ENCODE measurements at places on chromosomes 6 and 20. TPM values are rescaled to one million over a fixed set of nuclear protein-coding genes. Genes with fewer than 3 reads are reported as not detected.
A peak's percentile ranks its signal among the peaks of the same experiment; 100 is the strongest.

E2F3 gene
- 15.6 TPM for total RNA-seq

ADNP gene
- 99.3 TPM for total RNA-seq

RIMS4 gene
- total RNA-seq: not detected

TCF15 gene
- not detected for total RNA-seq

DNA sequence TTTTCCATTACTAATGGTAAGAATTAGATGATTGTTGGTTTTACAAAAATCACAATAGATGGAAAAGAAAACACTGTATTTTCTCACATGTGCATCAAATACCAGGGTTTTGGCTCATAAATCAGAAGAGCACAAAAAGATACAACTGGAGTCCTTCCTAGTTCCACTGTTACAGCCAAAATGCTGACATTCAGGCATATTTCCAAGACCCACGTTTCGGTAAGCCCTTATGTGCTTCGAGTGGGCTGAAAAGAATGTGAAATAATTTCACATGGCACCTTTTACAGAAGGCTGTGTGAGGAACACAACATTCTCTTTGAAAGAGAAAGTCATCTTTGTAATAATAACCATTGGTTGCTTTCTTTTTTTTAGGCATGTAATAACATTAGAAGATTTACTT lies 326.7 kb upstream of the FLRT3 start:
- H3K36me3 ChIP-seq: no peaks in the 10 kb centered on the region
- no peaks in the 10 kb centered on the region for H3K27me3 ChIP-seq
- H3K4me3 ChIP-seq: no peak overlapping the region
- no peak overlapping the region for H3K27ac ChIP-seq
- DNase-seq: no peak

DNA sequence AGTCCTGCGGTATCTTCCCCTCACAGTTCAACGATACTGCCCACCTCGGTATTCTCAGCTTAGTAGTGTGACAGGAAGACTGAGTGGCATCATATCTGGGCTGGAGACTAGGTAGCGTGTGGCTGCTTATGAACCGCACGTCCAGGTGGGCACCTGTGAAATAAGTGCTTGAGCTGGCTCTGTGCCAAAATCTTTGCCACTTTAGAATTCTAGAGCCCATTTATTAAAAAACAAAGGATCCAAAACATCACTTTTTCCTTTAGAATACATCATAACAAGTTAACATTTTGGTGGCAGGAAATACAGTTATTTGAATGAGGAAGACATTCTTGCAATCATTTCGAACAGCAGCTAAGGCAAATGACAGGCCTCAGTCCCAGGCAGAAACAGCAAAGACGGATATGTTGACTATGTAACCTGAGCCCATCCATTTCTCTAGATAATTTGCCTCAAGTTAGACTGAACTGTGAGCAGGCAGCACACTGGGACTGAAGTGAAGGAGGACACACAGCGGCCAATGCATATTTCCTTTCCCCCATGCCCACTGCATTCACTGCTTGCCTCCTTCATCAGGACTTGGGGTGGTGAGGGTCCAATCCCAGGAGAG lies 136.6 kb downstream of the GMDS start:
- peaks cover 2% of the 10 kb centered on the region for H3K36me3 ChIP-seq
- H3K4me1 ChIP-seq: peaks cover 13% of the 10 kb centered on the region
- no peaks in the 10 kb centered on the region for H3K27me3 ChIP-seq
- H3K4me3 ChIP-seq: no peak overlapping the region
- DNase-seq: no peak

DNA sequence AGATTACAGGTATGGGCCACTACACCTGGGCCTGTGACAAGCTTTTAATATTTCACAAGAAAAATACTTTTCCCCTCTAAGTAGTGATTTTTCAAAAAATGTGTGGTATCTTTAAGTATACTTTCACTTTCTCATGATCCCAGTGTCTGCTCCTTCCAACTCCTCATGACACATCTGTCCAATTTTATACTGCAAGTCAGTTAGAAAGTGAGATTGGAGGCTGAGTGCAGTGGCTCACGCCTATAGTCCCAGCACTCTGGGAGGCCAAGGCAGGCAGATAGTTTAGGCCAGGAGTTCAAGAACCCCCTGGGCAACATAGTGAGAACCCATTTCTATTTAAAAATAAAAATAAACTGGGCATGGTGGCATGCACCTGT lies 20.2 kb downstream of the PIM1 start:
- peaks cover 8% of the 10 kb centered on the region for H3K4me1 ChIP-seq
- DNase-seq: no peak
- no peak overlapping the region for H3K4me3 ChIP-seq
- no peaks in the 10 kb centered on the region for H3K36me3 ChIP-seq

DNA sequence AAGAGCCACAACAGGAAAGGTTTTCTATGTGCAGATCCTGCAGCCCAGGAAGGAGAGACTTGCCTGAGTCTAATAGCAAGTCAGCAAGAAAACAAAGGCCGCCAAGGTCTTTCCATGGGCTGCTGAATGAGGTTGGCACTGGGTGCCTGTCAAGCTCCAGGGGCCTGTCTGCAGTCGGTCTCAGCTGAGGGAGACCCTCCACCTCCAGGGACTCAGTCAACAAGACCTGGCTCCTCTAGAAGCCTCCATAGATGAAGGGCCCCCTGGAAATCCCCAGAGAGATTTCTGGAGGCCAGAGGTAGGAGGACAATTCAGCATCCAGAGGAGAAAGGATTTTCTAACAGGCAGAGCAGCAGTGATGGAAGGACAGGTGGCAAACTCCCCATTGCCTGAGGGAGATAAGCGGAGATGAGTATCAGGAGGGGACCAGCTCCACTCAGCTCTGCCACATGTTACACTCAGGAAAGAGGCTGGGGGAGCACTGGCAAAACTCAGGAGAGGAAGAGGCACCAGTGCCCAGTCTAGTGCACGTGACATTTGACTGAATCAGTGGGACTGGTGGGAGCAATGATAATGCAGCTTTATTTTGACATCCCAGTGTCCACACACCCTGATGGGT lies 33.5 kb upstream of the FKBP1A start:
- peaks cover 4% of the 10 kb centered on the region for H3K4me1 ChIP-seq
- no peak for DNase-seq
- H3K4me3 ChIP-seq: no peak overlapping the region
- H3K36me3 ChIP-seq: no peaks in the 10 kb centered on the region

- no peak overlapping the region for H3K27ac ChIP-seq
- DNase-seq: no peak
- H3K4me1 ChIP-seq: no peaks in the 10 kb centered on the region
- peaks cover 3% of the 10 kb centered on the region for H3K27me3 ChIP-seq
Measured at GRCh38 chr6:12224251-12224650, 65.9 kb upstream of the EDN1 start.

DNA sequence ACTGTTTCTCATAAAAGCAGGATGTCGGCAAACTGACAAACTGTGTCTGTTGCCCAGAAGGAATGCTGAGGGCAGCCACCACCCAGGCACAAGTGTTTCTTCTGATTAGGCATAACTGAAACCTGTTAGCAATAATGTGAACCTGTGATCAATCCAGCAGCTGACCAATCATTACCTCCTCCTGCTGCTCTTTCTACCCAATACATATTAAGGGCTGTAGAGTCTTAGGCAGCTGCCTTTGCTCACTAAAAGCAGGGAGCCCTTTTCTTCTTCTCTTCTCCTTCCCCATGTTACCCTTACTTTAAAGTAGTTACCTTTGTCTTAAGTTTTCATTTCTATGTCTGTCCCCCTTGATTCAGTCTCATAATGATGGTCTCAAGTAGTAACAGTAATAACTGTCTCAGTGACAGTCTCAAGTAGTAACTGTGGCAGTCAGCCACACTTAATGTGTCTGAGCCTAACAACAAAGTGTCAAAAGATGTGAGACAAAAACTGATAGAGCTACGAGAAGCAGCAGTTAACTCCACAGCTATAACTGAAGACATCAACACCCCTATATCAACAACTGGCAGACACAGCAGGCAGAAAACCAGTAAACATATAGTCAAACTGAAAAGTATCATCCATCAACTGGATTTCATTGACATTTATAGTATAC lies 37.0 kb downstream of the RANBP9 start:
- H3K36me3 ChIP-seq: peaks cover 27% of the 10 kb centered on the region
- H3K27me3 ChIP-seq: no peaks in the 10 kb centered on the region
- DNase-seq: no peak
- H3K27ac ChIP-seq: no peak overlapping the region
- H3K4me3 ChIP-seq: no peak overlapping the region

GRCh38 chr6:40355532-40355931 lies 231.6 kb downstream of the LRFN2 start:
- H3K4me3 ChIP-seq: no peak overlapping the region
- no peaks in the 10 kb centered on the region for H3K4me1 ChIP-seq
- peaks cover 3% of the 10 kb centered on the region for H3K27me3 ChIP-seq

DNA sequence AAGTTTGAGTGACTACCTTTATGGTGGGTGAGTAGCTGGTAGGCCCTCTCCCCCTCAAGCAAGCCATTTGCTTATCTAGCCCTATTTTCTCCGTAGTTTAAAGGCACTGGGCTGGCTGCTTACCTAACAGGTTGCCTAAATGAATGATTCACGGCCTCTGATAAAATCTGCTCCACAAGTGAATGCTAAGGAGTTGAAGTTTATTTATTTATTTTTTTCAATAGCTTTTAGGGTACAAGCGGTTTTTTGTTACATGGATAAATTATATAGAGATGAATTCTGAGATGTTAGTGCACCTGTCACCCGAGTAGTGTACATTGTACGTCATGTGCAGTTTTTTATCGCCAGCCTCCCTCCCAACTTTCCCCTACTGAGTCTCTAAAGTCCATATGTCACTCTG lies 8.3 kb upstream of the CDH26 start:
- H3K36me3 ChIP-seq: peaks cover 16% of the 10 kb centered on the region

- peaks cover 1% of the 10 kb centered on the region for H3K36me3 ChIP-seq
- no peak overlapping the region for H3K4me3 ChIP-seq
- no peak overlapping the region for H3K27ac ChIP-seq
Measured at GRCh38 chr20:33948480-33948879, 45.2 kb upstream of the RALY start.

DNA sequence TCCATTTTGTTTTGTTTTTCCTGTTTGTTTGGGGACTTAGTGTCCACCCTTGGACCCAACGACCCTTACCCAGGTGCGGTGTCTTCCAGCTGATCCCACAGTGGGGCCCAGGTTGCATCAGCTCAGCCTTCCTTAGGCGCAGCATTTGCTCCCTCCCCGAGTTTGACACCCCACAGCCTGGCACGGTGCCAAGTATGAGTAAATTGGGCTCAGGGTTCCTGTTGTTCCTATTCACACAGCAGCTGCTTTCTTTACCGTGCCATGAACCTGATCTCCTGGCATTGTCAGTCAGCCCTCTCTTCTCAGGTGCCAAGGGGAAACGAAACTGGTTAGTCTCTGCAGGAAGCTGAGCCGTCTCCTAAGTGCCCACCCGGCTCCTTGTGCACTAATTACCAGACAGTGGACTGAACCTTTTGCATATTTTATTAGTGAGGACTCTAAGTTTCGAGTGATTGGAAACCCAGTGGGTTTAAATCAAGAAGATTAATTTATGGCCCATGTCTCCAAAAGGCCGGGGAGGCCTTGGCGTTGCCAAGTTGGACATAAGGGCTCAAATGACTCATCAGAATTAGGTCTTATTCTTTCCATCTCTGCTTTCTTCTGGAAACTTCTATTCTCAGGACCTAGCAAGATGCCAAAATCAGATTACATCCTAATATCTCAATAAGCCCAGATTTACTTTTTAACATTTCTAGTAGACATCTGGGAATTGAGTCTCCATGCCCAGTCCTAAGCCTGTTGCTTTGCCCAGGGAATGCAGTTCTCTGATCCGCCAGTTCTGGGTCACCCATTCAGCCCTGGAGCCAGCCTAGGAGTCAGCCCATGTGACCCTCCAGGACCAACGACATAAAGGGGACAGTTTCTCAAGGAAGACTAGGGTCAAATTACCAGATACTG lies 68.8 kb downstream of the TSHZ2 start:
- peaks cover 9% of the 10 kb centered on the region for H3K4me1 ChIP-seq
- H3K27ac ChIP-seq: no peak overlapping the region
- no peaks in the 10 kb centered on the region for H3K36me3 ChIP-seq
- DNase-seq: no peak

- no peaks in the 10 kb centered on the region for H3K27me3 ChIP-seq
- DNase-seq: no peak
- H3K27ac ChIP-seq: no peak overlapping the region
- H3K36me3 ChIP-seq: peaks cover 56% of the 10 kb centered on the region
- no peaks in the 10 kb centered on the region for H3K4me1 ChIP-seq
Measured at GRCh38 chr20:58342104-58342945, 32.8 kb downstream of the RAB22A start.

DNA sequence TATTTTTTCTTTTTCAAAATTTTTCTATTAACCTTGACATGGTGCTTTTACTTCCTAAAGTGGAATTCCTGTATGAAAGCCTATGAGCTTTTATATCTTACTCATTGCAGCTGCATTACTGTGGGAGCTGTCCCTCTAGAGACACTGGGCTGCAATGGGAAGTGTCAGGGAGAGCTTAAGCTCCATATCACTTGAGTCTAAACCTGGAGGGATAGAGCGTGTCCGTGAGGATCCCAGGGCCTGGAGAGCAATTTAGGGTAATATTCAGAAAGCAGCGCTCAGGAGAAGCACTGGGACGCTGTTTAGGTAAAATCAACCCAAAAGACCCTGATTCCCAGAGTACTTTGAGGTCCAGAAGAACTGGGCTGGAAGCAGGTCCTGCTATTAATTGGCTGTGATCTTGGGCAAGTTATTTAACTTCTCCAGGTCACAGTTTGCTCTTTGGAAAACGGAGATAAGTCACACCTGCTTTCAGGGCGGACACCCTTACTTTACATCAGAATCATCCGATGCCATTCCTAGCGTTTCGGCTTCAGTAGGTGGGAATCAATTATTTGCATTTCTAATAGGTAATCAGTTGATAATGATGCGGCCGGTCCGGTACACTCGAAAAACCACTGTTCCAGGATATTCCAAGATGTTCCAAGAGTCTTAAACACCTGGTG lies 628 bp upstream of the ERGIC3 start:
- peak overlapping the region; percentile 77 for H3K27ac ChIP-seq
- peaks cover 21% of the 10 kb centered on the region for H3K4me1 ChIP-seq
- peak overlapping the region; percentile 92 for H3K4me3 ChIP-seq
- H3K27me3 ChIP-seq: no peaks in the 10 kb centered on the region
- peaks cover 17% of the 10 kb centered on the region for H3K36me3 ChIP-seq

DNA sequence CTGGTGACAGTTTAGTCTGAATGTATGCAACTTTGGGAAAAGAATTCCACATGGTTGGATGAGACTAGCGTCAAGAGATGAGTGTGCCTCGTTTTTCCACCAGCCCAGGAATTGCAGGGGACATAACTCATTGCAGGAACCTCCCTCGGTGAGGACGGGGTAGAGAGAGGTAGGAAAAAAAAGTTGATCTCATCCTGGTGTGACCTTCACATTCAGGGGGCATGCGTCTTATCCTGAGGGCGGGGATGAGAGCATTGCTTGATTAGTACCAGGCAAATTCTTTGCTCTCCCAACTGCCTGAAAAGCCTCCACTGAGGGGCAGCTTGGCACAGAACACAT lies 11.8 kb downstream of the TLDC2 start:
- H3K4me1 ChIP-seq: peaks cover 7% of the 10 kb centered on the region
- no peak overlapping the region for H3K27ac ChIP-seq
- peaks cover 10% of the 10 kb centered on the region for H3K36me3 ChIP-seq
- DNase-seq: no peak

GRCh38 chr6:130632277-130632676 lies 194.9 kb upstream of the SMLR1 start:
- DNase-seq: no peak
- H3K4me1 ChIP-seq: no peaks in the 10 kb centered on the region
- H3K4me3 ChIP-seq: no peak overlapping the region
- H3K27ac ChIP-seq: no peak overlapping the region

GRCh38 chr20:62408640-62409039 lies 1.6 kb upstream of the CABLES2 start:
- H3K27me3 ChIP-seq: no peaks in the 10 kb centered on the region
- H3K4me1 ChIP-seq: peaks cover 32% of the 10 kb centered on the region
- no peak overlapping the region for H3K27ac ChIP-seq
- DNase-seq: no peak
